EH (cell line): ENCODE measurements at places on chromosomes 2 and 18.

GRCh38 chr2:19536136-19536535 lies 177.7 kb upstream of the OSR1 start:
- no peak for DNase-seq

DNA sequence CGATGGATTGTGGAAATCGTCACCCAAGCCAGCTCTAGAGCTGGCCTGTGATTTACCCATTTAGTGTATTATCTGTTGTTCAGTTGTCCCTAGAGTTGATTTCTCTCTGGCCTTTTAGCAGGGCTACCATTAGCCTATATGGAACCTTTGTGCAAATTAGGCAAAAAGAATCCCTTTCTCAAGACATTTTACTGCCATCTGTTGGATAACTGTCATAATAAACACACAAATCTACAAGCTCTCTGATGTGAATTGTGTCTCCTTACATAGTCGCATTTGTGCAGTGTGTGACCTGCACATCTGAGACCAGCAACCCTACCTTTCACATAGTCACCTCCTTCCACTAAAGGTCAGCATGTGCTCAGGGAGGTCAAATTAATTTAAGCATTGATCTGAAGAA lies 34.0 kb downstream of the LOXHD1 start:
- peak; percentile 13 for DNase-seq

DNA sequence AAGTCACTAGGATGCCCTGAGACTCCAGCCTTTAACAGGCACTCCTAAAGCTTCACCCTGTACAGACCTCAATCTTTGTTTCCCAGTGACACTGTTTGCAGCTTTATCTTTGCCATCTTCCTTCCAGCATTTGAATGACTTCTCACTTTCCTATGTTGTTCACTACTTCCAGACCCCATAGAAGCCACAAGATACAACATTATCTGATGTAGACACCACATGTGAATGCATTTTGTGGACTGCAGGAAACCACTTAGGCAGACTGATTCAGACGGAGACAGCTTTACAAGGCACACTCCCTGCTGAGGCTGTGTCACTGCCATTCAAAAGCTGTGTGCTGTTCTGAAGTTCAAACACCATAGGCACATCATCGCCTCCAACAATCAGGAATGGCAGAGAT lies 67.3 kb upstream of the SPATS2L start:
- DNase-seq, result peak; percentile 68

GRCh38 chr2:8641301-8641965 lies 40.4 kb upstream of the ID2 start:
- no peak for DNase-seq

DNA sequence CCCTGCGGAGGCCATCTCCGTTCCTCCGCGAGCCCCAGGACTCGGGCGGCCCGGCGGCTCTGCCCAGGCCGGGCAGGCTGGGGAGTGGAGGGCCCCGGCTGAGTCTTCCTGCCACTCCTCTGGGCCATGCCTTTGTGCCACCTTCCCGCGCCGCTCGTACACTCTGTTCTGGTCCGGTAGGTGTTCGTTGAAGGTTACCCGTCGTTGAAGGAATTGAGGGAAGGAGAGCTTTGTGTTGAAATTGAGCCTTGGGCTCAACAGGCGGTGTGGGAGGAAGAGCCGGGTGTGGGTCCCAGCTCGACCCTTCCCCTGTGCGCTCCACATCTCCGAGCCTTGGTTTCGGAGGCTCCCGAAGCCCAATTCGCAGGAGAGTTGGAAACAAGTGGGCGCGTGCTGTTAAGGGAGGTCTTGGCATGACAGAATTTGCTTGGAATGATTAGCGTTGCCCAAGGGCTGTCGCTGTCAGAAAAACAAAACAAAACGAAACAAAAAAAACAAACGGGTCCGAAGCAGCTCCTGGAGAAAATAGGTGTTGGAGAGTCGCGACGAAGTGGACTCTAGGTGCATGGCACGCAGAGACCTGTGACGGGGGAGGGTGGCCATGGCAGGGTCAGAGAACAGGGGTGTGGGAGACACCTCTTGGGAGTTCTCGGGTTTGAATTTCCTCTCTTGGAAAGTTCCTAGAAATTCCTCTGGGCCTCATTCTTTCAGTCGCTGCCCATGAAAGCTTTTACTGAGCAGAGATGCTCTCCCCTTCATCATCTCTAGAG lies 1.2 kb upstream of the MZT2A start:
- DNase-seq, result peak; percentile 23

DNA sequence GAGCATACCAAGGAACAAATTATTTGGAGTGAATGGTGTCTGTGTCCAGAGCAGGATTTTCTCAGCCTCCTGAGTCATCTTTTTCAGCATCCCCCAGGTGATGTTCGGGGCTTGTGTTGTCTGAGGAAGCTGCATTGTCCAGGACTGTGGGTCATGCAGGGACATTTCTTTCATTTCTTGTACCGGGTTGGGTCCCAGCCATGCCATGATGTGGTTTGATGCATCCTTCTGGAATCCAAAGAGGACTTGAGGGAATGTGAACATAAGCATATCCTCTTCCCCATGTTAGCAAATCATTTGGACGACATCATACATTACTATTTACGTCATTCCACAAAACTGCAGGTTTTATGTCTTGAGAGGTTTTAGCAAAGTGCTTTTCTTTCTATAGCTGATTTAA lies 797.8 kb downstream of the CCDC85A start:
- peak; percentile 79 for DNase-seq

DNA sequence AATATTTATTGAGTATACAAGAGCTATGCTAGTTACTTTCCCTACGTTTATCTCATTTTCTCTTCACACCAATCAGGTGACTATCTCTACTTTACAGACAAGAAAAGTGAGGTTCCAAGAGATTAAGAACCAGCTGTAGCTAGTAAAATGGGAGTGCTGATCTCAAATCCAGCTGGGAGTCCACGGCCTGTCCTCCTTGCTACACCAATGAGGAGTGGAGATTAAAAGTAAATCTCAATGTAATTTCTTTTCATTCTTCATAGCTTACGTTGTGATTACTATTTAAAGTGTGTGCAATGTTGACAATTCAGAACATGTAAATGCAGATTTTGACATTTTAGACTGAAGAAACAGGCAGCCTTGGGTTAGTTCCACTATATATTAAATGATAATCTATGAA lies 53.9 kb upstream of the NRP2 start:
- DNase-seq, result no peak

DNA sequence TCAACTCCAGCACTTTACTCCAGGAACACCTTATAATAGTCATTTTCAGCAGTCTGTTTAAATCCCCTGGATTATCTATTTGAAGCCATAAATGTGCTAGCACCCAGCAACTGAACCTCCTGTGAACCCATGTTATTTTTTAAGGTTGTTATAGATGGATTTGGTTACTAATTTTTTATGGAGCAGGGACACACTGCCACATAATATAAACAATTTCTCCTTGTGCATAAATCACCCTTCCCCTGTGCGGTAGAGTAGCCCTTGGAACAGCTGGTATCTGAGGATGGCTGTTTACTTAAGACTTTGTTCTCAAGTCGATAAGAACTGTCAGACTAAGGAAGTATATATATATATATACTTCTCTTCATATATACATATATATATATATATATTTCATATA lies 367.4 kb downstream of the EPHA4 start:
- no peak for DNase-seq

- peak; percentile 56 for DNase-seq
Measured at GRCh38 chr2:217756375-217757107, 246.3 kb downstream of the TNS1 start.

DNA sequence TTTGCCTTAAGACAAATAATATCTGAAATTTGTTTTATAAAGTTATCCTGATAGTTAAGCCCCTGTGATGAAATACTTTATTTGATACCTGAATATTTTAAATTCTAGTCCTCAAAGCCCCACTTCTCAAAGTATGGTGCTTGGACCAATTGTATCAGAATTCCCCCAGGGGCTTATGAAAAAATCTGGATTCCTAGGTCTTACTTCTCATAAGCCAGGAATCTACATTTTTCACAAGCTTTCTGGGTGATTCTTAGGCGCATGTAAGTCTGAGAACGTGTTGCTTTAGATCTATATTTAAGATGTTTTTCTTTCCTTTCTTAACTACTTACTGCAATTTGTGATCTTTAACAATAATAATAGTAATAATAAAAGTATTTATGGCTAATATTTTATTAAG lies 53.1 kb downstream of the MYO1B start:
- peak; percentile 88 for DNase-seq

DNA sequence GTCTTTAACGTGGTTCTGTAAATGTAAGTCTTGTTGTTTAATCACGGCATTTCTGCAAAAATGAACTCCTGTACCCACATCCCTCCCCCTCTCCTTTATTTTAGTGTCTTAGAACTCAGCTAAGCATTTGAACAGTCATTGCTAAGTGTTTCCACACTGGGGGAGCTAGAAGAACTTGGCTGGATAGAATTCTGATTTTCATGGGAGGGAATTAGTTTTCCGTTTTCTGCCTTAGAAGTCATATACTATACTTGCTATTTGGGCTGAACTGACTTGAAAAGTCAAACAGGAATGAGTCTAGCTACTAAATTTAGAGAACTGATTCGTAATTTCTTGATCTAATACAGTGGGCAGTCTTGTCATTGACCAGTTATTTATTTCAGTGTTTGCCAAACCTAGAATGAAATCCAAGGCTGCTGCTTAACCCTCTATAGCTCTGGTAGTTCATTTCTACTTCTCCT lies 61.1 kb downstream of the FMNL2 start:
- DNase-seq, result peak; percentile 46

GRCh38 chr18:39675368-39675767 lies 2109.8 kb upstream of the CELF4 start:
- DNase-seq, result peak; percentile 65

DNA sequence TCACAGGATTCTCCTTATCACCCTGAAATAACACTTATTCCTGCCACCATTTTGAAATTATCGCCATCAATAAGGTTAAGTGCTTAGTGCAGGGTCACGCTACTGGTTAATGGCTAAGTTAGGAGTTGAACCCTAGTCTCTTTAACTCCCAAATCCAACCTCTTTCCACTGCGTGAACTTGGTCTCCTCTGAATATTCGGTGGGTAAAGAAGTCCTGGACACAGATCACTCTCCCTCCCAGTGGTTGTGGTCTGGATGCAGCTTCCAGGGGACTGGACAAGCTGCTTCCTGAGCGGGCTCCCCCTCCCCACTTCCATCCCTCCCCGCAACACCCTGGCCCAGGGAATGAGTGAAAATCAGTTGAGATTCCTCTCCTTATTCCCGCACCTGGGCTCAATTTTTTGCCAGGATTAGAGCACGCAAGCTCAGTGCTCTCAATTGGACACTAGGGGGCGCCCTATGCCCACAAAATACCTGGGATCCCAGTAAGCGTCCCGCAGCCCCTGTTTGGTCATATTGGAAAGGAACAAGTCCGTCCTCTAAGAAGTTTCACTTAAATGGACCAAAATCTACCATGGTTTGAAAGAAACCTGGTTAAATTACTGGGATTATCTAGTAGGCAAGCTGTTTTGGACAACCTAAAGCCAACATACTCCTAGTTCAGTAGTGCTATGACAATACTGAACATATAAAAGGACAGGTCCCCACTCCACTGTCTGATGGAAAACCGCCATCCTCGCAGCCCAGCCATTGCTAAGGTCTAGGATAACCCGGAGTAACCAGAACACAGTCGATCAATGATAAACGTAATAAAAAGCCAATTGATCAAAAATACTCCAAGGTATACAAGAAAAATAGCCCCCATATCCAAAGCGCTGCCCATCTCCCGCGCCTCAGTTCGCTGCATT lies 40.4 kb downstream of the DHRS9 start:
- DNase-seq, result peak; percentile 68

- no peak for DNase-seq
Measured at GRCh38 chr2:30765876-30766470, 41.3 kb downstream of the CAPN13 start.

DNA sequence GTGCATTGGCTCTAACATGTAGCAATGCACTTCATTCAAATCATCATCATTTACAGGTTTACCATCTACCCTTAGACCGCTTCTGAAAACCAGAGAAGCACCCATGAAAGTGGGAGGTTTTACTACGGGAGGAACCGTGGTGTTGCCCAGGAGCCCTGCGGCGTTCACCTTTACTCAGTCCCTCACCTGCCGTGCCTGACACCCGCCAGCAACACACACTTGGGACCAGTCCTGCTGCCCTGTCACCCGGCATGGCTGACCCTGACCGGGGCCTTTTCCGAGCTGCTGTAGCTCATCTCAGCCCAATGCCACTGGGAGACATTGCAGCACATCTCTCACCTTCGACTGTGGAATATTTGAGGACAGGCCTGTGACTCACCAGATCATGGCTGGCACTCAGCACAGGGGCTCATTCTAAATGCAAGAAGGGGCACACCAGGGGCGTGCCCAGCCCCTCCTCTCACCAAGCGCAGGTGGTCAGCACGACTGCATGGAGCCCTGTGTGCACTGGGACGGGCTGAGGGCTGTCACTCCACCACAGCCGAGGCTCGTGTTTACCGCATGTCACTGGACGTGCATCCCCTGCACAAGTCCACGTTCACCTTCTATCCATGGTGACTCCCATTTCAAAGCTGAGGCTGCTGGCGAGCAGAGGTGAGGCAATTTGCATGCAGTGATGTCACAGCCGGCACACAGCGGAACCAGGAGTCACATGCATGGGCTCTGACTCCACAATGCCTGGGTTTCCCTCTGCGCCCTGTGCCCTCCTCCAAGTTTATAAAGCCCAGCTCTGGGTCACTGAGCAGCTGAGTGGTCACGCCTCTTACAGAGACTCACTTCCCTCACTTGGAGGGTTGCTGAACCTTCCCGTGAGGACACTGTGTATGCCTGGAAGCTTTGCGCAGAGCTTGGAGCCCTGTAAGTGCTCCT lies 76.7 kb upstream of the SNTG2 start:
- DNase-seq, result no peak

DNA sequence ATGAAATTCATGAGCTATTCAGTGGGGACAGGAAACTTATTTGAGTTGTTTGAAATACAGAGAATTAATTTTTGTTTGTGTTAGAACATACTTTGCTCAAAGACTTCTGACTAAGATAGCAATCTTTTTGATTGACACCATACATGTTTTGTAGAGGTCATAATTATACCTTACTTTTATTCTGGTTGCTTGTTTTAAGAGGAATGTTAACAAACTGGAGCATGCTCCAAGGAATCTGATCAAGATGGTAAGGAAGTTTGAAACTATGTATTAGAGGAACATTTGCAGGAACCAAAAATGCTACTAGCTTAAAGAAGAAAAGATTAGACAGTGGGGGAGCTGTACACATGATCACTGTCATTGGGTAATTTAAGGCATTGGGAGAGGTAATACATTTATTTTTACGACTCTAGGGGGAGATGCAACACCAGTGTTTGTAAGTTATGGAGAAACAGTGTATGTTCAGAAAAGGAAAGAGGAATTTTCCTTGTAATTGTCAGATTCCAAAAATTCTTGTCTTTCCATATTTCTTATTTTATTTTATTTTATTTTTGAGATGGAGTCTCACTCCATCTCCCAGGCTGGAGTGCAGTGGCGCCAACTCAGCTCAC lies 8.0 kb downstream of the AGFG1 start:
- peak; percentile 45 for DNase-seq

- DNase-seq, result no peak
Measured at GRCh38 chr2:3223080-3223923, 154.3 kb downstream of the EIPR1 start.

GRCh38 chr2:38434595-38434994 lies 57.5 kb upstream of the ATL2 start:
- no peak for DNase-seq

DNA sequence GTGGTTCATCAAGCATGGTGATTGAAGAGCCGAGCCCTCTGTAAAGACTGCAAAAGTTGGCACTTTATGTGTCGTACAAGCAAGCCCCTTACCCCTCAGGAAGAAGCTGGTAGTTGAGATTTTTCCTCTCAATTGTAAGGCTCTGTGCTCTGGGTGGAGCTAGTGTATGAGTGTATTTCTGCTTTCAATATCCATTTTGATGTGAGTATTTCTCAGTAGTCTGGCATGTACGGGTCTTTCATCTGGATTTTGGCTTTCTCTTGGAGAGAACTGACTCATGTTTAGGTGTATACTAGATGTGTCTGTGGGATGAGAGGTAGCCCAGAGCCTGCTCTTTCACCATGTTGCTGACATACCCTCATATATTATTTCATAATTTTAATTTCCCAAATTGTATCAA lies 406.6 kb upstream of the KCNJ3 start:
- DNase-seq, result no peak
